Stromal cell of bone marrow (primary cell): ENCODE measurements at places on chromosomes 4 and X.
A peak's percentile ranks its signal among the peaks of the same experiment; 100 is the strongest.

GRCh38 chrX:29431895-29432294, 783.5 kb upstream of the MAGEB2 start:
- no peak for DNase-seq

GRCh38 chrX:17174671-17175070, 200.3 kb upstream of the NHS start:
- DNase-seq, result no peak

DNA sequence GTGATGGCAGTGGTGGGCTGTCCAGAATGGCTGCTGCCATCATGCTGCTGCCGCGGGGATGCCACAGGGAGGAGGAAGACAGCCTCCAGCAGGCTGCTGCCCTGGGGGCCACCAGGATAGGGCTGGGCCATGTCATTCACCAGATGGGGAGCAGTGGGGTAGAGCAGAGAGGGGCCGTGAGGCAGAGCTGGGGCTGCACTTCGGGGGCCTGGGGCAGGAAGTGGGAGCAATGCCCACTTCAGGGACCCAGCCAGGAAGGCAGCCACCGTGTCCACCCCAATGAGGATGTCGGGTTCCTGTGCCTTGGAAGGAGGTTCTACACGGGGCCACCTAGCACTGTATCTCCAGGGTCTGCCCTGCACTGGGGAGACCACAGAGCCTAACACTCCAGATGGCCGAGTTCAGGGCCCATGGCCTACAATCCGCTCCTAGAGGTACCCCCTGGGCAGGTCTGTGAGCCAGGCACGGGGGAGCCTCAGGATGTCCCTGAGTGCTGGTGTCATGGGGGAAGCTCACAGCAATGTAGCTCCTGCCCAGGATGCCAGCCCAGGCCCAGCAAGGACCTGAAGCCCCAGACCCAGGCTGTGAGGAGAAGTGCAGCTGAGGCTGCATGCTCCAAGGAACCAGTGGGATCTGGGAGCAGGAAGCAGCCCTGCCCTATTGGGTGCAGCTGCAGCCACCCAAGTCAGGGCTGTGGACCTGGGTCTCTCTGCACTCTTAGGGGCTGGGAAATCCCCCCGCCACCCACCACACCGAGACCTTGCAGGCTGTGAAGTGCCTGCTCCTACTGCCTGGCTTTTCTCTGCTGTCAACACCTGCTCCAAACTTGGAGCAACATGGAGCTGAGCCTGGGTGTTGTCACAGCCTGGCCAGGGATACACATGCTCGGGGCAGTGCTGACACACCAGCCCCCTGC, 140.3 kb downstream of the PDHA2 start:
- no peak for DNase-seq

DNA sequence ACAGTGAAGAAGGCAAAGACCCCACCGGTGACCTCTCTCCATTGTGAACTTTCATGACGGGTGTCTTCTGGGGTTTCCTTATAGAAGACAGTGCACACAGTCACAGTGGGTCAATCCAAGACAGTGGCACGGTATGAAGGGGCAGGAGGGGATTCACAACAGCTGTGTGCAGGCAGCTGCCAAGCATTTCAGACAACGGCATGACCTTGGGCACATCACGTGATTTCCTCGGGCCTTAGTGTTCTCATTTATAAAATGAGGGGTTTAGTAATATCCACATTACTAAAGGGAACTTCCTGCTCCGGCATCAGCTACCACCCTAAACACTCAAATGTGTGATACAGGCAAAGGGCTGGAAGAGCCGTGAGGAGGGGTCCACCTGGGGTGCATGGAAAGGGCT, 42.9 kb downstream of the RBM47 start:
- no peak for DNase-seq

- no peak for DNase-seq
These were observed 135.3 kb downstream of the ZNF518B start for GRCh38 chr4:10321931-10322330.

GRCh38 chr4:173506597-173507211, 23.3 kb downstream of the HAND2 start:
- DNase-seq, result no peak

GRCh38 chr4:1393866-1394265, 12.4 kb downstream of the NKX1-1 start:
- DNase-seq, result no peak

GRCh38 chr4:4332529-4332928, 42.5 kb downstream of the ZBTB49 start:
- DNase-seq, result no peak

DNA sequence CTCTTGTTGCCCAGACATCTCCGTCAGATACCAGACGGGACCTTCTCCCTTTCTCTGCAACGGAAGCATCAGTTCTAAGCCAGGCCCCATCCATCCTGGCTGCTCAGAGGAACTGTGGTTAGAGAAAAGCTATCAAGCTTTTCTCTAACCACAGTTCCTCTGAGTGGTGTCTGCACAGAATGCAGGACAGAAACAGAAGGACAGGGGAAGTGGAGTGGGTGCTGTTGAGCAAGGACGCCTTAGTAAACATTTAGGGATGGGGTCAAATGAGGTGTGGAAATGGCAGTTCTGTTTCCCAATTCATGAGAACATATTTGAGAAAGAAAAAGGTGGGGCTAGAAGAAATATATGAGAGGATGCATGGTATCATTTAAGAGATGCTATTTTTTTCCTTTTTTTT, 283.8 kb downstream of the CRLF2 start:
- no peak for DNase-seq

DNA sequence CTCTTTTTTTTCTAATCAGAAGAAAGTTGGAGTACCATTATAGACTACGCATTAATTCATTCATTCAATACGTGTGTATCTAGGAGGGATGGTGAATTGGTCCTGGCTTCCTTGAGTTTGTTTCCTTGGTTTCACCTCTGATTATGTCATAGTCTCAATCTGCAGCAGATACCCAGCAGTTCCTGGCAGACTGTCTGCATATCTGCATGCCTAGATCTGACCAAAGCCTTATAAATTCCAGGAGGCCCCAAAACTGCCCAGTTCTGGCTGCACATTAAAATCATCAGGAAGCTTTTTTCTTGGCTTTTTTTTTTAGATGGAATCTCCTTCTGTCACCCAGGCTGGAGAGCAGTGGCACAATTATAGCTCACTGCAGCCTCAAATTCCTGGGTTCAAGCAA, 27.2 kb upstream of the SLC34A2 start:
- DNase-seq, result no peak

DNA sequence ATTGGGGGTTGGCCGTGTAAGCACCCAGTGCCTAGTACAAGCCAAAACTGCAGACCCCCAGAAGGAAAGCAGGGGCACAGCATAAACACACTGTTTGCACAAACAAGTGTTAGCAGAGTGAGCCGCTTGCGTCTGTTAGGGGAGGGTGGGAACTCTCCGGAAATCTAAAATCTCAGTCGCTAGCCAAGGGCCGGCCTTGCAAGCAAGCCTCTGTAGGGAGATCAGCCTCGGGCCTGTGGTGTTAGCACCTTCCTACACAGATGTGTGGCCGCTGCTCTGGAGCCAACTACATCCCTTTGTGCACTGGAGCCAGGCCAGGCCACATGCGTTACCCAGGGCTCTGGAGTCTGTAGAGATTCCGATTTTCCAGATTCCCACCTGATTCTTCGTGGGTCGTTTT, 67.1 kb downstream of the GPR143 start:
- no peak for DNase-seq

DNA sequence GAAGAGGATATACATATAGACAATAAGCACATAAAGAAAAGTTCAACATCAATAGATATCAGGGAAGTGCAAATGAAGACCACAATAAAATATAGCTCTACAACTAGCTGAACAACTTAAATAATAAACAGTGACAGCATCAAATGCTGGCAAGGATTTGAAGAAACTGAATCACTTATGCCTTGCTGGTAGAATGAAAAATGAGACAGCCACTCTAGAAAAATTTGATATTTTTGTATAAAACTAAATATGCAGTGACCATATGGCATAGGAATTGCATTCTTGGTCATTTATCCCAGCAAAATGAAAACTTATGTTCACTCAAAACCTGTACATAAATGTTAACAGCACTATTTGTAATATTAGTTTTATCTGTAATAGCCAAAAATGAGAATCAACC, 1102.0 kb downstream of the C4orf33 start:
- DNase-seq, result no peak

GRCh38 chrX:32998776-32999175, 212.6 kb downstream of the DMD start:
- no peak for DNase-seq

DNA sequence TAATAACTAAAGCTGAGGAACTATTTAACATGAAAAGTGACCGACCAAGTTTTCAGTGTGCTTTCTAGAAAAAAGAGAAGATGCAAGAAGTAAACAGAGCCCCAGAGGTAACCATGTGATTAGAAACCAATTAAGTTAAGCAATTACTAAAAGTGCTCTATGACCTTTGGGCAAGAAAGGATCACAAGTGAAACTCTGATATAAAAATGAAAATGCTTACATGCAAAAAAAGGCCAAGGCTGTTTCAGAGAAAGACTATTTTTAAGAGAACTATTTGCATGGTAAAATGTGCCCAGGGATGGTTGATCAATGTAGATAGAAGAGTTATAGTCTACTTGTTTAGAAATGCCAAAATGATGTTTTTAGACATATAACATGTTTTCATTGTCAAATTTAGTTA, 22.0 kb downstream of the KLHL15 start:
- no peak for DNase-seq

DNA sequence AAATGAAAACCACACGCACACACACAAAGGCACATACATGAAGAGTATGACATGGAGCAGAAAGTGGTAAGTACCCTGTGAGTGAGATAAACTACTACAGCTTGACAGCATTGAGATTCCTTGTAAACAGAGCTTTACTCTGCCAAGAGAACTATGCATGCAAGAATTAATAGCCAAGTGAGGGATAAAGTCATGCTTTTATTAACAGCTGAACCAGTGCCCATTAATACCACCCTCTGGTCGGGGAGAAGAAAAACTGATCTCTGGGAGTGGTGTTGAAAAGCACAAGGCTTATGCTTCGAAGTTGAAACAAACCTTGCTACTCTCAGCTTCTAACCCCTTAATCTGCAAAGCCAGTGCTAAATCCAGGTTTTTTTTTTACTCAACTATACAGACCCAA, 95.9 kb upstream of the C1QTNF7 start:
- no peak for DNase-seq

DNA sequence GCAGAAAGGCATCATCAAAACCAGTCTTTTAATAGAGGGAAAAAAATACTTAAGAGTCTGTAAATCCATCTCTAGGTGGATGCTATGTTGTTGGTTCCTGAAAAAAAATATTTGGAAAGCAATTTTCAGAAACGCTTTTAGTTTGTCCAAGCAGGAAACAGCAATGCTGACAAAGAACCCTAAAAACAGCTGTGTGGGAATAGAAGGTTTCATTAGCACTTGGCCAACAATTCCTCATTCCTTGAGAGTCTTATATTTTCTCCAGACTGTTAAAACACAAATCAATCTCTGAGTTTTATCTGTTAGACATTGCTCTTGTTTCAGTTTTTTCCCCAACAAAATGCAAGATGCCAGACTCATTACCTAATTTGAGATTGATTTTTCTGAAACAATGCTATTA, 6.4 kb downstream of the MXRA5 start:
- DNase-seq, result no peak

GRCh38 chr4:184163813-184164212, 53.9 kb downstream of the ENPP6 start:
- DNase-seq, result no peak

DNA sequence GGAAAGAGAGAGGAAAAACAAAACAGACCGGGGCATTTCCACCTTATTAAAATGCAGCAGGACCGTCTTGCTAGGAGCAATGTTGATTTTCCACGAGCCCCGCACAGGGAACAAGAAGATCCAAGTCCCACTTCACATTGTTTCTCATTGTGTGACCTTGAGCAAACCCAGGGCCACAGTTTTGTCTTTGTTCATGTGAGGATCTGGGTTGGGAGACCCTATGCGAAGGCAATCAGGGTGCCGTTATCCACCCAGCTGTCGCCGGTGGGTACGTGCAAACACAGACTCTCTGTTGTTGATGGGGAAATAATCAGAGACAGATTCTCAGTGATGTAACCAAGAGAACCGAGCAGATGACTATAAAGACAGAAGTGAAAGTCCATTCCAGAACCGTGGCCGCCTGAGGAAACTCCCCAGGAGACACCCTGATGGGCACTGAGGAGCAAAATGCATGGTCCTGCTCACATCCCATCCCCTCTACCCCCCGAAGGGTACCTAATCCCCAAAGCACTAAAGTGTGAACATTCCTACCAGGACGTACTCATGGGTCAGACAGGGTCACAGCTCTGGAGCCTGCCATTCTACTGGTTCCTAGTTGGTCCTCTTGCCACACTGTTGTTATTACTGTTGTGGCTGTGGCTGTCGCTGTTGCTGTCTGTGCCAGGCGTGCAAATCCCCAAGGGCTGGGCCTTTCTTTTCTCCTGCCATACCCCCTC, 102.7 kb upstream of the RBPJ start:
- no peak for DNase-seq

- DNase-seq, result peak; percentile 85
These were observed 752 bp upstream of the FGF5 start for GRCh38 chr4:80265571-80266252.

- DNase-seq, result no peak
These were observed 674 bp upstream of the IL15 start for GRCh38 chr4:141635736-141636081.

DNA sequence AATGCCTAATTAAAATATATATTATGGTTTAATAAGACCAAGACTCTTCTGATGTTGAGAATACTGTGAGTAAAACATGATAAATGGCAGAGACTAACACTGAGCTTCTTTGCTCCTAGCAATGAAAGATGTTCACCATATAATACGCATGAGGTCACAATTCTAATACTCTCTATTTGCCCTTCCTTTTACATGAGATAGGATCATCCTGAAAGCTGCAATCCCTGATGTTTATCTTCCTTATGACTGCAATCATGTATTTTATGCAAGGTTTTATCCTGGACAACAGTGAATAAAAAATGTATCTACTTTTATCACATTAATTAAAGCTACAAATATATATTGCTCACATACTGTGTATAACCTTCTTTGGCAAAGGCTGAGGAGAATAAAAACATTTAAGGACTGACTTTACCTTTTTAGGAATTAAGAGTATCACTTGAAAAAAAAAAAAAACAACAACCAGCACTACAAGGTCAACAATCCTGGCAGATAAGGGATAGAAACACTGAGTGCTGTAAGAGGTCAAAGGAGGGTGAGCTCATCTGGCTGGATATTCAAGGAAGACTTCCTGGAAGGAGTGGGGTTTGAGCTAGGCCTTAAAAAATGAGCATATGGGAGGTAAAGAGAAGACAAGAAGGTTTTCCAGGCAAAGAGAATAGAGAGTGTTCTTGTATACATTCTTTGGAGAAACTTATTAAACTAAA, 99.9 kb downstream of the AREG start:
- no peak for DNase-seq
